Esophagus muscularis mucosa (tissue), 4 donors: ENCODE measurements at places on chromosomes 1 and 21. TPM values are rescaled to one million over a fixed set of nuclear protein-coding genes. Genes with fewer than 3 reads are reported as not detected.

DNA sequence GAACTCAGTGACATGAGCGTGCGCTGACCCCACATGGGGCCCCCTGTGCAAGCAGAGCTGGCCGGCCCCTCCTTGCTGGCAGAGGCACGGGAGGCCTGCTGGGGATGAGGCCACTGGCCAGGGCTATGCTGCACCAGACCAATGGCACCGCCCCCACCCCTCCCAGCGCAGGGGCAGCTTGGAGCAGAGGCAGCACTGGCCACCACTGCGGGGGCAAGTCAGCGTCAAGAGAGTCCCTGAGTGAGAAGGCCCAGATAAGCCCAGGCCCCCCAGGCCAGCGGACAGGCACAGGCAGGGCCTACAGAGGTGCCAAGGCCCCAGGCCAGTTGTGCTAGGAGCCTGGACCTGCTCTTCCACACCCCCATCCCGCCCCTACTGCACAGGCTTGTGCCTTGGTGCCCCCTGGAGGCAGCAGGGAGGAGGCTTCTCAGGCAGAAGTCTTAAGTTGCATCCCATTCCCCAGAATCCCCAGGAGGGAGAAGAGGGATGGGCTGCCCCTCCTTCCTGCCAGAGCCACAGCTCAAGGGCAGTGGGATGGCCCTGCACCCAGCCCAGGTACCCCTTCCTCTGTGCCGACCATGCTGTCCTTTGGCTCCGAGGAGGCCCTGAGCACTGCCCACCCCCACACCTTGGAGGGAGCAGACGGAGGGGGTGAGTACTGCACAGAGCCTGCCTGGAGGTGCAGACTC lies 35.8 kb downstream of the EPHX1 start:
- no peaks in the 10 kb centered on the region for H3K27me3 ChIP-seq
- H3K27ac ChIP-seq, result peak overlapping the region; percentile 59
- peaks cover 16% of the 10 kb centered on the region for H3K4me1 ChIP-seq
- H3K4me3 ChIP-seq, result no peak overlapping the region

DNA sequence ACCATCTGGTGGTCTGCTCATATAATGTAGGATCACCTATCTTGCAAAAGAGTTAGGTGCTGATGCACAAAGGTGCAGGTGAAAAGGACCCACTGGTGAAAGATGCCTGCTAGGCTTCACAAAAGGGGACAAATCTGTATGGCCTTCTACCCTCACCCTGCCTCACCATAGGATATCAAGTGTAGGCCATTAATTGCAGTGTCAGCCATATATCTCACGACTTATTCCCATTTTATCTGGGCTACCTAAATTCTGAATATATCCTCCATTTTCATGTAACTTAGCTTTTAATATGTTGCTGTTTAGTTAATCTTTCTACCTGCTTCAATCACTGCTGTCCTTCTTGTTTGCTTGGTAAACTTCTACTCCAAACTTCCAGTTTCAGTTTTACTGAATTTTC lies 84.2 kb upstream of the DPH5 start:
- no peak overlapping the region for H3K27ac ChIP-seq
- no peak for DNase-seq
- no peaks in the 10 kb centered on the region for H3K27me3 ChIP-seq
- no peaks in the 10 kb centered on the region for H3K36me3 ChIP-seq
- no peaks in the 10 kb centered on the region for H3K4me1 ChIP-seq

The BACH1 gene
- total RNA-seq, result 49.4 TPM

DNA sequence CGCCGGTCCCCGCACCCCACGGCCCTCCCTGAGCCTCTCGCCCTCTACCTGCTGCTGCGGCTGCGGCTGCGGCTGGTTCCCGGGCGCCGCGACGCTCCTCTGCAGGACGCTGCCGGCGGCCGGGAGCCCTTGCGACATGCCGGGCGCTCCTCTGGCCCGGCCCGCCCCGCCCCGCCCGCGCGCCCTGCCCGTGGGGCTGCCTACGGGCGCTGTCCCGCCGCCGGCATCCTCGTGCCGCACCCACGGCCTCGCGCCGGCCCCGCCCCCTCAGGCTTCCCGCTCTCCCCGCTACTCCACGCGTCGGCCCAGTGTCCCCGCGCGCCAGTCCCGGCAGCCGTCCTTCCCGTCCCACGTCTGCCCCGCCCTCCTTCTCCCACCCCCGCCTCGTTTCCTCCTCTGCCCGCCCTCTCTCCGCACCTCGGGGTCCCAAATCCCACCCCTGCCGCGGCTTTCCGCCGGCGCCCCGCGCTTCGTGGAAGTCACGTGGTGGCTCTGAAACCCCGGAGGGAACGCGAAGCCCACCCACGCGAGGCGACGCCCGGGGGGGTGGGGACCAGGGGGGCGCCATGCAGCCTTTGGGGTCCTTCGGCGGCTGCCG lies at the start of gene BATF3:
Gene BATF3 (minus strand): TSS at position 216 of the 598 bp plus-strand sequence. CDS start 78 bp downstream, at position 138.
- no peak for DNase-seq
- peak within 1 kb of the TSS; percentile 82 for H3K27ac ChIP-seq
- no peaks in the 10 kb centered on the region for H3K27me3 ChIP-seq

- H3K4me3 ChIP-seq, result no peak overlapping the region
- peaks cover 66% of the 10 kb centered on the region for H3K4me1 ChIP-seq
- no peaks in the 10 kb centered on the region for H3K27me3 ChIP-seq
- peak overlapping the region; percentile 83 for H3K27ac ChIP-seq
Measured at GRCh38 chr1:160124705-160125478, 9.3 kb downstream of the ATP1A2 start.

DNA sequence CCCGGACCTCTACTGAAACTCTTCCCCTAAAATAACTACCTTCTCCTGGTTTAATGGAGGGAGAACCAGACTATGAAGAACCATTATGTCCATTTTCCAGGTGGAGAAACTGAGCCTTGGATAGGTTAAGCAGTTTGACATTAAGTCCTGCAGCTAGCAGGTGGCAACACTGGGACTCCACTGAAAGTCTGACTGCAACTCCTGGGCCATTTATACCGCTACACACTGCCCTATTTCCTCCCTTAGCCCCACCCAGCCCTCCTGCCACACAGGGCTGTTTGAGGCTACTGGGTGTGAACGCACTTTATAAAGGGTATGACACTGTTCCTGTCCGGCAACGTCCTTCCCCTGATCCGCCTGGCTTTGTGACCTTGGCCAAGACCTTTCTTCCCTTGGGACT lies 511 bp upstream of the INPP5B start:
- peaks cover 32% of the 10 kb centered on the region for H3K36me3 ChIP-seq
- H3K27me3 ChIP-seq, result no peaks in the 10 kb centered on the region
- peaks cover 34% of the 10 kb centered on the region for H3K4me1 ChIP-seq
- peak overlapping the region; percentile 87 for H3K27ac ChIP-seq
- H3K4me3 ChIP-seq, result peak overlapping the region; percentile 90
- DNase-seq, result no peak

The SDCCAG8 gene
- 24.5 TPM for total RNA-seq

The MFSD2A gene
- total RNA-seq, result 4.6 TPM

DNA sequence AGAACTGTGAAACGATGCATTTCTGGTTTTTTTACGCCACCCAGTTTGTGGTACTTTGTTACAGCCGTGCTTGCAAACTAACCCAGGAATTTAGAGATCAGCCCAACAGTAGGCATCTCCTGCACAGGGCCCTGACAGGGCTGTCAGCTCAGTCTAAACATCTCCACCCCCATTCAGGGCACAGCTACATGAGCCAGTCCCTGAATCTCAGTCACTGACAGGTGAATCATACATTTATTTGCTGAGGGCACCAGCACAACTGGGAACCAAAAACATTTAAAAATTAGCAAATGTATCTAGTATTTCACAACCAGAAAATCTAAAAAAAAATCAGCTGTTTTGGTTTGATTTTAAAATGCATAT lies 30.7 kb downstream of the PRDX6 start:
- peaks cover 9% of the 10 kb centered on the region for H3K4me1 ChIP-seq
- no peak overlapping the region for H3K4me3 ChIP-seq
- H3K27me3 ChIP-seq, result no peaks in the 10 kb centered on the region
- H3K36me3 ChIP-seq, result no peaks in the 10 kb centered on the region
- DNase-seq, result no peak
- H3K27ac ChIP-seq, result peak overlapping the region; percentile 68

GRCh38 chr1:203058676-203058935 lies 27.2 kb downstream of the MYOG start:
- peaks cover 13% of the 10 kb centered on the region for H3K36me3 ChIP-seq
- DNase-seq, result no peak
- no peak overlapping the region for H3K4me3 ChIP-seq
- H3K4me1 ChIP-seq, result no peaks in the 10 kb centered on the region
- no peak overlapping the region for H3K27ac ChIP-seq

DNA sequence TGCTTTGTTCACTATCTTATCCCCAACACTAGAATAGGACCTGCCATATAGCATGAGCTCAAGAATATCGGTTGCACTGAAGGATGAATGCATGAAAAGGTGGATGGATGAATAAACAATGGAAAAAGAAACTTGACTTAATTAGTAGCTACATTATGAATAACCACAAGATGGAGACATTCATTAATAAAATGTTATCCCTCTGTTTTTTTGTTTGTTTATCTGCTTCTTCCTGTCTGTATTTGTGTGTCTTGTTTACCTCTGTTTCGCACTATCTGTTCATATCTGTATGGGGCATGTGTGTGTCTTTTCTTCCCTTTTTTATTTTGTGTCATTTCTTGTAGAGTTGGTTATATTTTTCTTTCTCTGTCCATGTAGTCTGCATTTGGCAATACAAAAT lies 1.1 kb upstream of the OR14I1 start:
- no peaks in the 10 kb centered on the region for H3K36me3 ChIP-seq
- peaks cover 2% of the 10 kb centered on the region for H3K27me3 ChIP-seq
- no peak overlapping the region for H3K27ac ChIP-seq
- H3K4me1 ChIP-seq, result no peaks in the 10 kb centered on the region
- no peak for DNase-seq

- no peaks in the 10 kb centered on the region for H3K4me1 ChIP-seq
- no peaks in the 10 kb centered on the region for H3K36me3 ChIP-seq
- no peak overlapping the region for H3K4me3 ChIP-seq
- DNase-seq, result no peak
- H3K27me3 ChIP-seq, result no peaks in the 10 kb centered on the region
Measured at GRCh38 chr1:65668368-65668767, 124.3 kb upstream of the PDE4B start.

The OLFML3 gene
- total RNA-seq, result 57.7 TPM
